Endothelial cell (in vitro differentiated cells): ENCODE measurements at places on chromosomes 1 and 21.

GRCh38 chr1:33094971-33095604 is 14.1 kb downstream of the AZIN2 start:
- peak; percentile 81 for DNase-seq

DNA sequence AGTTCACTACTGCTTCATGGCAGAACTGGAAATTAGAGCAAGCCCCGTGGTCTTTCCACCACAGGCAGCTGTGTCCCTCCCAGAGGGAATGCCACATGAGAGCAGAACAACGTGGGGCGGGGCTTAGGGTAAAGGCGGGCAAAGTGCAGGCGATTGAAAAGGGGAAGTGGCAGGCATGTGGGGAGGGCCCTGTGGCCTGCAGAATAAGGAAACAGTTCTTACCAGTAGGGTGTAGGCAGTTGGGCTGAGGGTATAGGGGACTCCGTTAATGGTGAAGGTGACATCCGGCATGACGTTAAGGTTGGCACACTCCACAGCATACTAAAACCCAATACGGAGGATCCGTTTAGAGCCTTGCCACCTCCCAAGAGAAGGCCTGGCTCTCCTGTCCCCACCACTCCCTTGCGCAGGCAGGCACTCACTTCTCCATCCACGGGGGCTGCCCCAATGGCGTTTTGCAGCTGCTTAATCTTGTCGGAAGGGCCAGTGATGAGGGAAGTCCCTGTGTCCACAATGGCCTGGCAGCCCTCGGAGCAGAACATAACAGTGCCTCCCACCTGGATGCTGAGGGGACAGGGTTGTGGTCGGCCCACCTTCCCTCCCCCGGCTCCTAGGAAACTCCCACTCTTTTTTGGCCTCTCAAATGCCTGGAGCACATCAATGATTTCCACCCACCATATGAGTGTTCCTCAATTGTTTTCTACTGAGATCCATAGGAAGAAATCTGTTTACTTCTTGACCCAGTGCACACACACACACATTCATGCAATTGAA is 9.1 kb upstream of the RAB7B start:
- no peak for DNase-seq

DNA sequence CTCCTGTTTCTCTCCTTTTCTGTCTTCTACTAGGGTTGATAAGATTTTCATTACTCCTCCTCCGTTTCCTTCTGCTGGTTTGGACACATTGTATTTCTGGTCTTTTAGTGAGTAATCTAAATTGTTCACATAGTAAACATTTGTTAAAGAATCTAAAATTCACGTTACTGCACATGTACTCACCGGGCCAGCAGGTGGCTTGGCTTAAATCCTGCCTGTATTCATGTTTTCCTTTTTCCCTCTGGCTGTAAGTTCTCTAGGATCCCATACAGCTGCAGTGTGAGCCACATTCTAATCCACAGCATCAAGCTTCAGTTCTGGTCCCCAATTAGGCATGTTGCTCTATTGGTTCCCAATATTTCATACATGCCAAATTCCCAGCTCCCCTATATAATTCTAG is 958.3 kb downstream of the ADGRL2 start:
- DNase-seq, result no peak

GRCh38 chr1:44801491-44802305 is 1.5 kb downstream of the PLK3 start:
- DNase-seq, result no peak

GRCh38 chr1:247322442-247322841 is 9.2 kb downstream of the ZNF496 start:
- no peak for DNase-seq

DNA sequence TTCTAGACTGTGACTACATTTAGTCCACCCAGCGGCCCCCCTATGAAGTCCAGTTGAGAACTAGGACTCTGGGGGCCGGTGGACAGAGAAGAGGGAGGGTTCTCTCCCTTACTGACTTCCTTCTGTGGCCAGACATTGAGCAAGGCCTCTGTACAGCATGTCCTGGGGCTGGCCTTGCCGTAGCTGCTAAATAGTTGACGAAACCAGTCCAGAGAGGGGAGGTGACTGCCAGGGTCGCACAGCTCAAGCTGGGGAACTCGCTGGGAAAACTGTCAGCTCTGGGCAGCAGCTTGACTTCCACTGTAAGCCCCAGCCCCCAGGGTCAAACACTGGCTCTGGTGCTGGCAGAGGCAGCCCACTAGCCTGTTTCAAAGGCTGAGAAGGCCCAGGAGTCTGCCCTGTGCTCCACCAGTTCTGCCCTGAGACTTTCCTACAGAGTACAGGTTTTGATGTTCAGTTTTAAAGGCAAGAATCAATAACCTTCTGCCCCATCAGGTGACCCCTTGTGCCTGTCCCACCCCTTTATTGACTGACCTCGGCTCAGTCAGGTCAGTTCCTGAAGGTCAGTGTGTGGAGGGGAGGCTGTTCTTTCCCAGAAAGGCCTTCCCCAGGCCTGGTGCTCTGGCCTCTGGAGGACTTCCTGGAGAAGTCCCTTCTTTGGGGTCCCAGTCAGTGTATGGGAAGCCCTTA is 14.1 kb downstream of the PCSK9 start:
- DNase-seq, result no peak

DNA sequence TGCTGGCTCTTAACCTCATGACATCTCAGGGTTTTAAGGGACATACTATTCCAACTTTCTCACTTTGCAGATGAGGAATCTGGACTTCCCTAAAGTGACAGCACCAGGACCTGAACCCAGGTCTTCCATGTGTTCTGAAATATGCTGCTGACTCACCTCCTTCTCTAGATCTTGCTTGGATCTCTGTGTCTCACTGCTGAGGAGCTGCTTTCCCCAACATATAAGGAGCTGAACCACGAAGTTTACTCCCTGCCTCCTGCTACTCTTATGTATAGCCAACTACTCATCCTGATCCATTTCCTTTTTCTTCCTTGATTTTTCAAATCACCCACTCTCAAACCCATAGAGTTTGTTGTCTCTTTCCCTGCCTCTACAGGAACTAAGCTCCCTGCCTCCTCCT is 38.2 kb downstream of the ALG14 start:
- DNase-seq, result no peak
